ENCODE measurements at places on chromosomes 1 and 21.

GRCh38 chr1:93081716-93082115 is 2.6 kb downstream of the MTF2 start:
- DNase-seq = peak; percentile 23

DNA sequence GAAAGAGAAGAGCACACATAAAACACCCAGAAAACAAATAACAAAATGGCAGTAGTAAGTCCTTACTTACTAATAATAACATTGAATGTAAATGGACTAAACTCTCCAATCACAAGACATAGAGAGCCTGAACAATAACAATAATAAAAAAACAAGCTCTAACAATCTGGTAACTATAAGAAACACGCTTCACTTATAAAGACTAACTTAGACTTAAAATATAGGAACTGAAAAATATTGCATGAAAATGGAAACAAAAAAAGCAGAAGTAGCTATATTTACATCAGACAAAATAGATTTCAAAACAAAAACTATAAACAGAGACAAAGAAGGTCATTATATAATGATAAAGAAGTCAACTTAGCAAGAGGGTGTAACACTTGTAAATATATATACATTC is 83.1 kb upstream of the LYPLAL1 start:
- no peak for DNase-seq

DNA sequence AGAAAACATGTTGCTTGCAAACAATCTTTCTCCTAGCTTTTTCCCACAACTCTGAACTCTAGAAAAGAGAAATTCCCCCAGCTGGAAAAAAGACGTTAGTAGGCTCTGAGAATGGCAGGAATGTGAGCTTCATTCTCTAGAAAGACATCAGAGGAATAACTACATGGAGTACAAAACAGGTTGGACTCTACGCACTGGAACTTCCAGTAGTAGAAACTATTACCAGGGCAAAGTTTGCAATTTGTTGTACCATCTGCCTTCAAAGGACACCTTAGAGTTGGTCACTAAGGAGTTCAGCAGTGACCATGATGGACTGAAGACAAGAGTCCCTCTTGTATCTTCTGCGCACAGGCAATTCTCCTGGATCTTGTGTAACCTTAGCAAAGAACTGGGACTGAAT is 60.9 kb downstream of the SLC35D1 start:
- no peak for DNase-seq

DNA sequence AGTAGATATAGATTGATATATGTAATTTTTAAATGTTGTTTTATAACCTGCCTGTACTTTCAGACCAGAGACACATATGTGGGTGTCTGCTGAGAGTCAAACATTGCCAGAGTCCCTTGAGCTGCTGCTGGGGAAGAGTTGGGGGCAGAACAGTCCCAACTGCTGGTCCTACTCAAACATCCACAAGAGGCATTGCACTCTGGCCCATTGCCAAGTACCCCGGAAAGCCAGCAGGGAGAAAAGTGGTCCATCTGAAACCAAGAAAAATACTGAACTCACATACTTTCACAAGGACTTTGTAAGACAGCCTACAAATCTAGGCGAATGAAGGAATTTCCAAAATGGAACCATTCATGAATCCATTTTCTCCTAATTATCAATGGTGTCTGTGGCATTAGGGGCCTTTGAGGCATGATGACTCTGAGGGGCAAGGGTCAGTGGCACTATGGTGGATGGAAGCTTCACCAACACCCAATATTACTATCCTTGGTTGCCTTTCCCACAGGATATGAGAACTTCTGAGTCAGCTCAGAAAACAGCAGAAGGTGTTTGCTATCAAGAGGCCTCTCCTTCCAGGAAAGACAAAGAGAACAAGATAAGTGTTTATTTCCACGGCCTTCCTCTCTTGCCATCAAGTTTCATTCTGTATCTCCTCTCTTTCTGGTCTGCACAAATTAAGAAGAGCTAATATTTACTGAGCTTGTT is 7.3 kb upstream of the TBX15 start:
- no peak for DNase-seq

GRCh38 chr21:44681861-44682579 is at the start of gene KRTAP12-1:
TSS of gene KRTAP12-1 (minus strand) at chr21:44682163. CDS start at chr21:44682123, 40 bp downstream.
- DNase-seq = no peak

- DNase-seq = no peak
Observed at GRCh38 chr1:182953826-182954225, 860 bp upstream of the SHCBP1L start.

GRCh38 chr21:44960141-44961092 is 20.6 kb downstream of the SLX9 start:
- DNase-seq = no peak

DNA sequence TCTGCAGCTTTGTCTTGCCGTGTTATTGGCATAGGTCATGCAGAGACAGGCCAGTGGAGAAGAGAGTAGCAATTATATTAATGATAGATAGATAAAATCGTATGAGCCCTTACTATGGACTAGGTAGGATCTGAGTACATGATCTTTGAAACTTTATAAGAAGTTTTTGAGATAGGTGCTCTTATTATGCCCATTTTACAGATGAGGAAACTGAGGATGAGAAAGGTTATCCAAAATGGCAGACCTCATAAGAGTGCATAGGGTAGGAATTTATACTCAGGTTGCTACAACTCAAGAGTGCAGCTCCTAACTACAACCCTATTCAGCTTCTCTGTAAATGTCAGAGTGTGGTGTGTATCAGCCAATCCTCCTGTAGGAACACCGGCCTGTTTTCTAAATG is 89.6 kb downstream of the SLC35F3 start:
- no peak for DNase-seq

DNA sequence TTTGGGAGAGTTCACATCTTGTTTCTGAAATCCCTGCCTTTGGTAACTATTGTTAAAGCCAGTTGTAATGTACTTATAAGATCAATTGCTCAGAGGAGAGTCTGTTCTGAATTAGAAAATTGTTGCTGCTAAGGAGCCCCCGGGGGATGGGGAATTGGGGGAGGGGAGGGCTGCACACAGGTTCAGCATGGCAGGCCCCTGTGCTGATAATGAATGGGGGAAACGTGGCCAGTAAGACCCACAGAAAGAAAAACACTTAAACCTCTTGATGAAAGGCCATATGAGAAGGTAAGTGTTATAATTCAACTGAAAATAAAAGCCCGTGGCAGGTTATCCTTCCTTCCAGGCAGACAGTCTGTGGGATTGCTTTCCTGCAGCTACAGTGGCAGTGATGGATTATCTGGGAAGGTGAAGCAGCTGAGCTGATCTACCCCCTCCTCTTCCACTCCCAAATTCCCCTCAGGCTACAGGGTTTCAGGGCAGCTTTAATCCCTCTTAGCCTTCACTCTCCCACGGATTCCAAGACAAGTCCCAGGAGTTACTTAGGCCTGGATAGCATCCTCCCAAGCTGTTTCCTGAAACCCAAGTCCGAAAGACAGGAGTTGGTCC is 398.8 kb downstream of the TBX15 start:
- no peak for DNase-seq
